HAP-1 (cell line): ENCODE measurements at places on chromosomes 2 and 18.

DNA sequence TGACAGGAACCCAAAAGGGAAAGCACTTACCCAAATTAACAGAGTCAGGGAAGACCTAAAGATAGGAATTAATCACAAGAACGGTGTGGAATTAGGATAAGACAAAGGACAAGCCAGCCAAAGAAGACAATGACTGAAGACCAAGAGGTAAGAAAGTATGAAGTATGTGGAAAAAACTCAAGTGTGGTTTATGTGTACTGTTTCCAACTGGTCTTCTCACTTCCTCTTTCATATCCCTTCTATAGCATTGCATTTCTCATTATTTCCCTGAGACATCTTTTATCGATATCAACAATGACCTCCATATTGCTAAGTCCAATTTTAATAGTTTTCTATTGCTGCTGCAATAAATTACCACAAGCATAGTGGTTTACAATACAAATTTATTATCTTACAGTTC, 313.5 kb upstream of the SLC39A10 start:
- no peak for DNase-seq

DNA sequence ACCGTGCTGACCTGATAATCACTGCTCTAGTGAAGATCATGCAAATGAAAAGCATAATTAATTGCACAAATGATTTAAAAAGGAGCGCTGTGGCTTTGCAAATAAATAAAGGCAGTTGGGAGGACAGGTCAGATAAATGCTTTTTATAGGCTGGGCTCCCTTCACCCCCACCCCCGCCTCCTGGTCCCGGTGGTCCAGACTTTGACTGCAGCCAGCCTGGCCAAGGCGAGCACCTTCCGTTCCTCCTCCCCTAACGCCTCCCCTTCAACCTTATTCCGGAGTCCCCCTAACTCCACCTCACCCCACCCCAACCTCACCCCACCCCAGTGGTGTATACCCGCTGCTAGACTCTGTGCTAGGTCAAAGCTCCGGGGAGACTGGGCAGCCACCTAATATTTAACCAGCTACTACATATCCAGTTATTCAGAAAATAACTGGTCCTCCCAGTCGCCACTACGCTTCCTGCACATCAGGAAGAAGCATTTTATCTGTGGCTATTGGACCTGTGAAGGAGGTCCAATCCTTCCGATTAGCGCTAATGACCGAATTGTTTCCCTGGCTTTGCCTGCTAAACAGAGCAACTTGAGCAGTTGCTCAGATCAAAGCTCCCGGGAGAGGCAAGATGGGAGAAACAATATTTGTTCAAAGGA, 3.7 kb upstream of the SP9 start:
- DNase-seq: no peak

DNA sequence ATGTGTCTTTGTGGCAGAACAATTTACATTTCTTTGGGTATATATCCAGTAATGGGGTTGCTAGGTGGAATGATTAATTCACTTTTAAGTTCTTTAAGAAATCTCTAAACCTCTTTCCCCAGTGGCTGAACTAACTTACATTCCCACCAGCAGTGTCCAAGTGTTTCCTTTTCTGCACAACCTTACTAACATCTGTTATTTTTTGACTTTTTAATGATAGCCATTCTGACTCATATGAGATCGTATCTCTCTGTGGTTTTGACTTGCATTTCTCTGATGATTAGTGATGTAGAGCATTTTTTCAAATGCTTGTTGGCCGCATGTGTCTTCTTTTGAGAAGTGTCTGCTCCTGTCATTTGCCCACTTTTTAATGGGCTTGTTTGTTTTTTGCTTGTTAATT, 43.1 kb upstream of the PTH2R start:
- DNase-seq: no peak

- DNase-seq: no peak
Measured at GRCh38 chr2:97751752-97752151, 38.4 kb downstream of the ZAP70 start.

- DNase-seq: peak; percentile 46
Measured at GRCh38 chr18:63119647-63120046, 199.9 kb downstream of the BCL2 start.
